Right forelimb (tissue), 1 donor: ENCODE measurements at places on chromosomes 1 and 21.

DNA sequence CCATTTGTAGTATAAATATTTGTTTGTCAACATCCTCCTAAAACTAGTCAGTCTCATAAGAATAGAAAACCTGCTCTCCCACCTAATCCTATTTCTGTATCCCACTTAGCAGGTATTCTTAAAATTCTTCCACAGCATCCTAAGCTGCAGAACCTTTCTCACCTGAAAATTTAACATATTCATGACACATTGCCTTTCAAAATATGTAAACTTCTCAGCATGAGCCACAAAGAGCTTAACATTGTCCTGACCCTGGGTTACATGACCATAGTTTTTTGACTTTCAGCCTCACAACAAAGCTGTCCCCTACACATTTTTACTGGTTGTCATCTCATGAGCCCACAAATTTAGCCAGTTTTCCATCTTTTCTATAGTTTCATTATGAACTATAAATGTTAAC, 712.1 kb downstream of the LTN1 start:
- no peak for DNase-seq

DNA sequence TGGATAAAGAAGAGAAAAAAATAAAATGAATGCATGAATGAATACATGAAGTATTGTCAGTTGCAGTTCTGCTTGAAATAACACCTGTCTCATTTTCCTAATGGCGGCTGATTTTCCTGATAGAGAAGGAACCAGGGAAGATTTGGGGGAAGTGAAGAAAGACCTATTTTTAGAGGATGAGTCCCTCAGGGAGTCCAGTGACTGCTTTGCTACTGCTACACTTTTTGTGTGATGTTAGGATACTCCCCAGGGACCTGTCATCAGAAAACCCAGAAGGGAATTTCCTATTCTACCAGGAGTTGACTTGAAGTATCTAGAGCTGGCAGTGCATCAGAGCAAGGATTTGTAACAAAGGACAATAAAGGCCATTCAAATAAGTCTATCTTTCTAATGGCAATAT, 114.8 kb downstream of the MAB21L3 start:
- DNase-seq: no peak

DNA sequence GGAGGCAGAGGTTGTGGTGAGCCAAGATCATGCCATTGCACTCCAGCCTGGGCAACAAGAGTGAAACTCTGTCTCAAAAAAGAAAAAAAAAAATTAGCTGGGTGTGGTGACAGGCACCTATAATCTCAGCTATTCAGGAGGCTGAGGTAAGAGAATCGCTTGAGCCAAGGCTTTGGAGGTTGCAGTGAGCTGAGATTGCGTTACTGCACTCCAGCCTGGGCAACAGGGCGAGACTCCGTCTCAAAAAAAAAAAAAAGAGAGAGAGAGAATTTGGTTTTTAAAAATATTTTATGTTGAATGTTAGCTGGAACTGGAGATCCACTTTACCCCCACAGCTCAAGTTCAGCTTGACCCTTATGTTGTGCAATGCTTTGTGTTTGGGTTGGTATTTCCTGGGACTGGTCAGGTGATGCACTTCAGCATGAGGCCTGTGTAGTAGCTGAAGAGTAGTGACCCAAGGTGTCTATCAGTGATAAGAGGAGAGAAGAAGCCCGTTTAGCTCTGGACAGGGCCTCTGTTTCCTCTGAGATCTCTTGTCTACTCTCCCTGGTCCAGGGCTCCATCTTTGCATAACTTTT, 36.8 kb upstream of the MACF1 start:
- no peak for DNase-seq

- no peak for DNase-seq
Observed at GRCh38 chr1:160629286-160630210, 17.3 kb downstream of the SLAMF1 start.

DNA sequence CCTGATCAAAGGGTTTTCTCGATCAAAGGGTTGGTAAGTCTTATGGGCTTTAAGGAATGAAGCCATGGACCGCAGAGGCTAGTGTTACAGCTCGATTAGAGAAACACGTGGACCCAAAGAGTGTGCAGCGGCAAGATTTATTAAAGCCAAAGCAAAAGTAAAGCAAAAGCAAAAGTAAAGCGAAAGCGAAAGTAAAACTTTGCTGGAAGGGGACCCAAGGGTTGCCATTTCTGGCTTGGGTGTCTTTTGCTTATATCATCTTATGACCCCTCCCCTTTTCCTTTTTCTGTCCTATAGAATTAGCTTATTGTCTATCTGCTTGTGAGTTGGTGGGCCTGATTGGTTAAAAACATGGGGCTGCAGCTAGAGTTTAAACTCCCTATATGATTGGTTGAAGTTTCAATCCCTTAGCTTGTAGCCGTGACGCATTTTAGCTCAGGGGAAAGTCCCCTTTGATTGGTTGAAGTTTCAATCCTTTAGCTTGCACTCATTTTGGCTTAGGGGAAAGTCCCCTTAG, 957.0 kb downstream of the AMY1C start:
- no peak for DNase-seq

- no peak for DNase-seq
Observed at GRCh38 chr1:35864813-35865212, 18.2 kb upstream of the AGO1 start.

DNA sequence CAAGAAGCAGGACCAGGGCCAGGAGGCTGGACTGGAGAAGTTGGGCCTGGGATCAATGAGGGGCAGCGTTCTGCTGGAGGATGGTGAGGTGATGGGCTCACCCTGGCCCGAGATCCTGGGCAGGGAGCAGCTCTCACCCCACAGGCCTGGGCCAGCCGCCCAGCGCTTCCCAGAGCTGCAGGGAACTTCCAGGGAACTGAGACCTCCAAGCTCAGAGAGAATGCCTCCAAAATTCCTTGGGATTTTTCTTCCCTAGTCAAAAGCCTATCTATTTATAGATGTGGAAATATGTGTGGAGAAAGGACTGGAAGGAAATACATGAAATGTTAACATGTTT, 121.2 kb downstream of the SPSB1 start:
- no peak for DNase-seq

GRCh38 chr1:47235241-47235681, 3.2 kb upstream of the TAL1 start:
- DNase-seq: peak; percentile 51

GRCh38 chr1:8325771-8326170, 7.9 kb downstream of the SLC45A1 start:
- no peak for DNase-seq

GRCh38 chr21:41764558-41765419, 2.1 kb downstream of the RIPK4 start:
- no peak for DNase-seq

DNA sequence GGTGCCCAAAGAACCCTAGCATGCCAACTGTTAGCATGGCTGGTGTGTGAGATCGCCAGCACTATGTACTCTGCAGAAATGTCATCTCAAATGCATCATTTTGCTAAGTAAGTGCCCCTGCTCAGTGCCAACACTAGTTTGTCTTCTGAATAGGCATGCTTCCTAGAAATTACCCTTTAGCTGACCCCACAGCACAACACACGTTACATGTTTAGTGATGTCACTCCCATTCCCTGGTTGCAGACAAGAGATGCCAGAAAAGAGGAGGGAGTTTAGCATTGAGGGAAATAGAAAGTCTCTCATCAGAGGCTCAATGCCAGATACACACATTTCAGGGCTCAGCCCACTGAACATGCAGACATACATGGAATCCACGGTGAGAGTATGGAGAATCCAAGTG, 9.3 kb upstream of the ST6GALNAC3 start:
- DNase-seq: no peak

GRCh38 chr1:46183079-46183847, 7.0 kb upstream of the P3R3URF start:
- DNase-seq: peak; percentile 77

DNA sequence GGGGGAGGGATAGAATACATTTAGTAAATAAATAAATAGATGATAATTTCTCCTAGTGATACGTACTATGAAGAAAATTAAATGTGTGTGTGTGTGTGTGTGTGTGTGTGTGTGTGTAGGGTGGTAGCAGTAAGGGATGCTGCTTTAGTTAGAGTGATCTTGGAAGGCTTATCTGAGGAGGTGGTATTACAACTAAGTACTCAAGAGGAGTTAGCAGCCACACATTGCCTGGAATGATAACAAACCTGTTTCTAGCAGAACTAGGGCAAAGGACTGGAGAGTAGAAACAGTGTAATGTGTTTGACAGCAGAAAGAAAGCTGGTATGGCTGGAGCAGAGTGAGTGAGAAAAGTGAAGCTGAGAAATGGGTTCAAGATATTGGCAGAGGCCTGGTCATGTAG, 58.3 kb upstream of the FASLG start:
- no peak for DNase-seq

GRCh38 chr1:4369335-4369734, 285.1 kb upstream of the AJAP1 start:
- no peak for DNase-seq

DNA sequence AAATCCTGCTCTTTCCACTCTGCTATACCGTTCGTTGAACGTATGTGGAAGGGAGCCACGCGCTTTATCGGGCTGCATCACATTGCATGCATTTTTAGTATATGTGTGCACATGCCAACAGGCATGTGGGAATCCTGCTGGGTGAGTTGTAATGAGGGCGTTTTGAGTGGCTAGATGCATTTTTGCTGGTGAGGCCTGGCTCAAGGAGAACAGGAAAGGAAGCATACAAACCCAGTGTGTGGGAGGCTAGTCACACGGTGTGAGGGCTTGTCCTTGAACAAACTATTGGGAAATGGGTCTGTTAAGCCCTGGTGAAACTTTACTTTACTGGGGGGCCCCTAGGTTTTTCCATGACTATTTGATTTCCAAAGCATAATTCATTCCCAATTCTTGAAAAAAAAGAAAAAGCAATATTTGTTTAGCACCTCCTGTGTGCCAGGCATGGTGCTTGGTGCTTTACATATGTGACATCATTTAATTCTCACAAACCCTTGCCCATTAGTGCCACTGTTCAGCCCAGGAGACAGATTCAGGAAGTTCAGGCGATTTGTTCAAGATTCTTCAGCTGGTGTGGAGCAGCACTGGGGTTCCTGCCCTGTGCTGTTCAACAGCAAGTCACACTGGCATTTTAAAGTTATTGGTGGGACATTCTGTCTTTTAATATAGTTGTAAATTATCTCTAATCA, 25.6 kb upstream of the JUN start:
- no peak for DNase-seq

DNA sequence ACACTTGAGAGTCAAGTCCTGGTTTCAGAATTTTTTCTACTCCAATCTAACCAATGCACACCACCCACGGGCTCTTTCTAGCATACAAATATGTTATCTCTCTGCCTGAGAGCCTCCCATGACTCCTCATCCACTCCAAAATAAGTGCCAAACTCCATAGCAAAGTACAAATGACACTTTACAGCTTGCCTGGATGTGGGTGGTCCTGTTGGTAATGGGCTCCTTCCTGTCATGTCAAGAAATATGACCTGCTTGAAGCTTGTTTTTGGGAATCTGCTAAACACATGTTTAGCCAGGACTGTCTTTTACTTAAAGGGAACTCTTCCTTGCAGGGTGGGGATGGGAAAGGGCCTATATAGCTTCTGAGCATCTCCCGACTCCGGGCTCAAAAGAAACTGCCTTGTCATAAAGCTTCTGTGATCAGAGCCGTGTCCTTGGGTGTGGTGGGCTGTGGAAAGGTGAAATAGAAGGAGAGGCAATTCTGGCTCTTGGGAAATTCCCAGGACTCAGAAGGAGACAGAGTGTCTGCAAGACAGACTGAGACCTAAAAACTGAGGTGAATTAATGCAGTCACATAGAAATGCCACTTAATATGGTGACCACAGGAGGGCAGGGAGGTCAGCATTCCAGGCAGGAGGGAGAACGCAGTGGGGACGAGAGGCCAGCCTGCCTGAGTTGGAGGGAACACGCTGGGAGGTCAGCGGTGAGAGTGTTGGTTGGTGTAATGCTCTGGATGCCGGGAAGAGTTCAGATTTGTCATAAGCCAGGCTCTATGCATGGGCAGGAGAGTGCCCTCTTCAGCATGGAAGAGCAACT, 6.1 kb upstream of the IGFN1 start:
- DNase-seq: peak; percentile 51

- no peak for DNase-seq
Observed at GRCh38 chr21:37214952-37215351, 52.2 kb downstream of the VPS26C start.

DNA sequence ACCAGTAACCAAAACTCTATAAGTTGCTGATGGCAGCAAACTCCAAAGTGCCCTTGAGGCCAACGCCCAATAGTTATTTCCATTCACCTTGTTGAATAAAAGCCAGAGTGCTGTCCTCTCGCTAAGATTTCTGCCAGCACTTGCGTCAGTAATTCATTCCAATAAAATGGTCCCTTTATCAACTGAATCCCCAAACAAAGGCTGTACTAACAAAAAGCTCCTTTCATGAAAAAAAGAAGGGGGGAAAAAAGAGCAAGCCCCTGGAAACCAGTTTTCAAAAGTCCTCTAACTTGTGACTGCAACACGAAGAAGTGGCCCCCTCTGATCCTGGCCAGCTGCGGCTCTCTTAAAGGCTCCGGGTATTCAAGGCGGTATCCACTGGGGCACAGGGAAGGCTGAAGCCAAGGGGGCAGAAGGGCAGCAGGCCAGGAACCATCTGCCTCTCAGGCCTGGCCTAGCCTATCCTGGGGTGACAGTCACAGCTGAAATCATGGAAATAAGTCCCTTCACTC, 55.8 kb upstream of the ZNF326 start:
- DNase-seq: no peak

- DNase-seq: no peak
Observed at GRCh38 chr1:200433586-200433985, 23.8 kb upstream of the ZNF281 start.

DNA sequence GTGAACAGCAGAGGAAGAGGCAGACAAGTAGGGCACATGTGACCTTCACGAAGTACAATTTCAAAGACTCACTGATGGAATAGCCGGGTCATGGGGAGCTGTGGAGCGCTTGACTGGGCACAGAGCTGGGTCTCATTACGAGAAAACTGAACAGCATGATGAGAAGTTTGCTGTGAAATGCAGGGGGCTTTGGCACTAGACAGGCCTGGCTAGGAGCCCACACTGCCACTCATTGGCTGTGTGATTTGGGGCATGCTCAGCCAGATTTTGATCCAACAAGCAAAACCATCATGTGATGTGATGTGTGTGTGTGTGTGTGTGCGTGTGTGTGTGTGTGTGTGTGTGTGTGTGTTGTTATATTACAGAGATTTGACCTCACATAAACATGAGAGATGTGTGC, 4.9 kb upstream of the IFNGR2 start:
- DNase-seq: no peak

- peak; percentile 87 for DNase-seq
Observed at GRCh38 chr1:2135441-2135841, 59.1 kb downstream of the FAAP20 start.
